ENCODE measurements at places on chromosomes 5 and 9.

DNA sequence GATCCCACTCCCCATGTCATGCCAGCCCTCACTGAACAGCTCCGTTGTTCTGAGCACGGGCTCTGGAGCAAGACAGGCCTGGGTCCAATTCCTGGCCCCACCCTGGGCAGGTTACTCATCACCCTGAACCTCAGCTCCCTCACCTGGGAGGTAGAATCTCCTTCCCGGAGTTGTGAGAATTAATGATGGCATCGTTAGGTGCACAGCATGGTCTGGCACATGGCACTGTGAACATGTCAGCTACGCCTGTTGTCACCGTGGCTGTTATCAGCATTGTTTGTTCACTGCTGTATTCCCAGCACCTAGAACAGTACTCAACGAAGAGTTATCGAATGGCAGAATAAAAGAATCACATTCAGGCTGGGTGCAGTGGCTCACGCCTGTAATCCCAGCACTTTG, 43.0 kb downstream of the LRSAM1 start:
- no peak for DNase-seq

GRCh38 chr5:56369361-56369811, 136.3 kb upstream of the ANKRD55 start:
- DNase-seq, result no peak

DNA sequence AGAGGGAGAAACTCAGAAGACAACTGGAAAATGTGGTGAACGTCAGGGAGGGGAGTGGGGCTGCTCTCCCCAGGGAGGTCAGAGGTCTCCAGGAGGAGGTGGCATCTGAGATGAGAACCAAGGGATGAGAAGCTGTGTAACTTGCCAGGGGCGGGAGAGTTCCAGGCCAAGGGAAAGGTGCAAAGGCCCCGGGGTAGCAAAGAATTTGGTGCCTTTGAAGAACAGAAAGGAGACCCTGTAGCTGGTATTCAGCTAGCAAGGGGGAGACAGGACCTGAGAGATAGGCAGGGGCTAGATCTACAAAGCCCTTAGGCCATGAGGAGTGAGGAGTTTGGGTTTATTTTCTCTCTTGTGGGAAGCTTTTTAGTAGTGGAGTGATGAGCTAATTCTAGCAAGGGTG, 3.3 kb downstream of the DNM1 start:
- no peak for DNase-seq

GRCh38 chr5:137706841-137707240, 29.0 kb downstream of the KLHL3 start:
- no peak for DNase-seq

Data from NCI-H2227 treated with DMSO at 0.1 percent for 48 hours (cell line).